Muscle of back (tissue), 13 donors: ENCODE measurements at places on chromosomes 1 and 21. TPM values are rescaled to one million over a fixed set of nuclear protein-coding genes. Genes with fewer than 3 reads are reported as not detected.

DNA sequence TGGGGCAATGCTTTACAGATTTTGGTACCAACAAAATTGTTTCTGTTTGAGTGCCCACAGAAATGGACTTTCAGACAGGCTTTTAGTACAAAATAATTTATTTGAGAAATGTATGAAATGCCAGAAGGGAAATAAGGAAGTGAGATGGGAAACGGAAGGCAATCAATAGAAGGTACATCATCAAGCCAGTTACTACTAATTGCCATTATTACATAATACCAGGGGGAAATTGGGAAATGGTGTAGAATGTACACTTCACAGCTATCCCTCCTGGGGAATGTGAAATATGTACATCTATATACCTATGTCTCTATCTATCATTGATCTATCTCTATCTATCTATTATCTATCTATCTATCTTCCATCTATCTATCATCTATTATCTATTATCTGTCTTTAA is 264.6 kb upstream of the B3GALT2 start:
- no peak for DNase-seq

The LTN1 gene
- polyA plus RNA-seq = 17.0 TPM

DNA sequence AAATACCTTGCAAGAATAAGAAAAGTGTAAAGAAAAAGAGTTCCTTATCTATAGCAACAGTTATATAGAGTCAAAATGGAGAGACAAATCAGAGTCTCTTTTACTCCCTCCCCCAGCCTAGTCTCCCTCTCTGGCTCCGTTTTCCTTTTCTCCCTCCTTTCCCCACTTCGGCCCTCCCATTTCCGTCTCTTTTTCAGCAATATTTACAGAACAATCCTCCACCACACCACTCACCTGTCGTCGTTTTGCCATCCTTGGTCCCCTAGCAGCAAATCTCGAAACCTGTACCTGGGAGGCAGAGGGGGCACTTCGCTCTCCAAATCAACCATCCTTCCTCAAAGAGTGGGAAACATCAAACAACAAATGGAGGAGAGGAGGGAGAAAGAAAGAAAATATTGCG is 259 bp downstream of the KCNT2 start:
- DNase-seq = peak; percentile 40

DNA sequence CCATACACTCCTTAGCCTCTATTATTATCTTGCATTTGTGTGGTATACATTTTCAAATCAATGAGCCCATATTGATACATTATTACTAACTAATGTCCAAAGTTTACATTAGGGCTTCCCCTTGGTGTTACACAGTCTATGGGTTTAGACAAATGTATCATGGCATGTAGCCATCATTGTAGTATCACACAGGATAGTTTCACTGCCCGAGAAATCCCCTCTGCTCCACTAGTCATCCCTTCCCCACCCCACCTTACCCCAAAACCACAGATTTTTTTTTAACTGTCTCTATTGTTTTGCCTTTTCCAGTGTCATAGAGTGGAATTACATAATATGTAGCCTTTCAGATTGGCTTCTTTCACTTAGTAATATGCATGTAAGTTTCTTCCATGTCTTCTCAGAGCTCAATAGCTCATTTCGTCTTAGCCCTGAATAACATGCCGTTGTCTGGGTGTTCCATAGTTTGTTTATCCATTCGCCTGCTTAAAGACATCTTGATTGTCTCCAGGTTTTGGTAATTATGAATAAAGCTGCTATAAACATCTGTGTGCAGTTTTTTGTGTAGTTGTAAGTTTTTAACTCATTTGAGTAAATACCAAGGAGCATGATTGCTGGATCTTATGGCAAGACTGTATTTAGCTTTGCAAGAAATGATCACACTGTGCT is 86.4 kb upstream of the LYST start:
- DNase-seq = no peak

The CD48 gene
- 1.2 TPM for polyA plus RNA-seq

GRCh38 chr1:176963181-176963580 is 201.3 kb downstream of the ASTN1 start:
- no peak for DNase-seq

DNA sequence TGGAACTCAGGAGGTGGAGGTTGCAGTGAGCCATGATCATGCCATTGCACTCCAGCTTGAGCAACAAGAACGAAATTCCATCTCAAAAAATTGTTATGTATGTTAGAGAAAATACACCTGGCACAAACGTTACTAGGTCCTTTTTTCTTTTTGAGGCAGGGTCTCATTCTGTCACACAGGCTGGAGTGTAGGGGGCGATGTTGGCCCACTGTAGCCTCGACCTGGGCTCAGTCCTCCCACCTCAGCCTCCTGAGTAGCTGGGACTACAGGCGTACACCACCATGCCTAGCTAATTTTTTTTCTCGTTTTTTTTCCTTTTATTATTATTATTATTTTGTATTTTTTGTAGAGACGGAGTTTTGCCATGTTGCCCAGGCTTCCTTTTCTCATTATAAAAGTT is 4.4 kb downstream of the HAX1 start:
- no peak for DNase-seq

GRCh38 chr1:91515994-91516393 is 15.3 kb downstream of the CDC7 start:
- DNase-seq = no peak
